ENCODE measurements at places on chromosomes 1 and 21.

- no peak for DNase-seq
Measured at GRCh38 chr1:33814166-33814565, 49.7 kb upstream of the HMGB4 start.

GRCh38 chr1:178337091-178337706, 159.6 kb downstream of the CLEC20A start:
- no peak for DNase-seq

- no peak for DNase-seq
Measured at GRCh38 chr1:164589961-164590507, 31.1 kb downstream of the PBX1 start.

- DNase-seq, result no peak
Measured at GRCh38 chr1:172398970-172399755, 21.3 kb upstream of the C1orf105 start.

DNA sequence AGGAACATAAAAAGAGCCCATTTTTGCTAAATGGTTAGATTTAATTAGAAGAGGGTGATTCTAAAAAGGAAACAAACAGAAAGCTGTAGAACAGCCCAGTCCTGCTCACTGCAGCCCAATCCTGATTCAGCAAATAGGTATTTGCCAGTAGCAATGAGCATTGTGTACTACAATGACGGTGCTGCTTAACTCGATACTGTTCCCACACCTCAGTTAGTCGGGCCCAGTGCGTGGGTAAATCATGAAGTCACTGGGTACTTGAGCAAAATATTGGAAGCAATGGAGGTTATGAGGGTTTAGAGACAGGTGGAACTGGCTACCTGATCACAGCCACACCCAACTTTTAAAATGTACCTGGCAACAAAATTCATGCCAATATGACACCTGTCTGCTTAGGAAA, 101.5 kb upstream of the ADGRL2 start:
- DNase-seq, result no peak

DNA sequence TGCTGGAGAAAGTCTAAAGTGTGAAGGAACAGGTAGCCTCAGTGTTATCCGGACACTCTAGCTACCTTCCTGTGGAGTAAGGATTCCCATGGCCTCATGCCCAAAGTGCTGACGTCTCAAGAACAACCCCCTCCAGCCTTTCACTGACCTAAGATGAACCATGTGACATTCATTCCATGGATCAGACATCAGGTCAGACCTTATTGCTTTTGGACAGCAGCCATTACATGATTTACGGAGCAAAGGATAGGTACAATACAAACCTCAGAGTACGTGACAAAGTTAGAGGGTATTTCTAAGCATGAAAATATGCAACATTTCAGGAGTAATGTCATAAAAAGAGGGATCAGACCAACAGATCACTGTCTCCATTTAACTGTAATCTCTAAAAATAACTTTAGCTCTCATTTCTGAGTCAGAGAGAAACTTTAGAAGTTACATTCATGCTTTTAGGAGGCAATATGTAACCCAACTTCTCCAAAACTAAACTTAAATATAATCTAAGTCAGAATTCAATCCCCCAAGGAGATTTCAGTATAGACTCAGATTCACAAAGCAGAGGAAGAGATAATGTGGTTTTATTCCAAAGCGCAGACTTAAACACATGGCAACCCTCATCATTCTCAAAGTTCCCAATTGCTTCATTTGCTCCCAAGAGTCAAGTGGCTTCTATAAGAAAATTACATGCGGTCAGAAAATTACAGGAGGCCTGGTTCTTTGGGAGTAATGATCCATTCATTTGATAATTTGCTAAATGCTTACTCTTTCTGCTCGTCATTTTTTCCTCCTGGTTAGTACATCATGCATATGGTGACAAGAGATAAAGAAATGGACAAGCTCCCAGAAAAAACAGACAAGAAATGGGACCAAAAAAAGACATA, 280.4 kb downstream of the SETD4 start:
- no peak for DNase-seq

GRCh38 chr1:233505130-233505529, 108.8 kb upstream of the KCNK1 start:
- no peak for DNase-seq

- DNase-seq, result no peak
Measured at GRCh38 chr21:15496911-15497310, 232.9 kb upstream of the USP25 start.

- DNase-seq, result no peak
Measured at GRCh38 chr1:205396967-205397616, 24.8 kb downstream of the LEMD1 start.

DNA sequence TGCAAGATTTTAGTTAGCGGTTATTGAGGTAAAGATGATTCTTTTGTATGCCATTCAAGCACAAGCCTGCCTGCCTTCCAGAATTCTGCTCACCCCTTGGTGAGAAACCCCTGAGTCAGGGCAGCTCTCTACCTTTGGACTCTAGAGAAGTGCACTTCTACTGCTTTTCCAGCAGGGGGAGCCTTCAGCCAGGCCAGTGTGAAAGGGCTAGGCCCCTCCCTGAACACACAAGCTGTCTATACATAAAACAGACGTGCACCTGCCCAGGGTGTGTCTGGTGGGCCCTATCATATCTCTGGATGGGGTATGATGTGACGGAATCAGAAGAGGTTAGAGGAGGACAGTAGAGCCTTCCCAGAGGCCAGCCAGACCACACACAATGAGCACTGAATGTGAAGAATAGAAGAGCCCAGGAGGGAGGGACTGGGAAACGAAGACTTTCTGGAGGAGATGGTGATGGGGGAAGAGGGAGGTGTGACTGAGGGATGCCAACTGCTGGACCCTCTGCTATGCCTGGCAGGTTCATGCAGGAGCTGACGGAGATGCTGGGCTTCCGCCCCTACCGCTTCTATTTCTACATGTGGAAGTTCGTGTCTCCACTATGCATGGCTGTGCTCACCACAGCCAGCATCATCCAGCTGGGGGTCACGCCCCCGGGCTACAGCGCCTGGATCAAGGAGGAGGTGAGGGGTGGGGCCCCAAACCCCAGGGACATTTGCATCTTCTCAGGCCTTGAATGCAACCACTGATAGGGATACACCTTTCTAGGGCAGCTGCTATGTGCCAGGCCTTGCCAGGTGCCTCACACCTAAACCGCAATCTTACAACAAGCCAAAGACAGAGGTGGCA, 13.0 kb upstream of the KCNC4 start:
- DNase-seq, result no peak

GRCh38 chr1:14740016-14740415, 141.5 kb downstream of the KAZN start:
- no peak for DNase-seq

GRCh38 chr1:110262846-110263631, 52.9 kb downstream of the KCNC4 start:
- no peak for DNase-seq

DNA sequence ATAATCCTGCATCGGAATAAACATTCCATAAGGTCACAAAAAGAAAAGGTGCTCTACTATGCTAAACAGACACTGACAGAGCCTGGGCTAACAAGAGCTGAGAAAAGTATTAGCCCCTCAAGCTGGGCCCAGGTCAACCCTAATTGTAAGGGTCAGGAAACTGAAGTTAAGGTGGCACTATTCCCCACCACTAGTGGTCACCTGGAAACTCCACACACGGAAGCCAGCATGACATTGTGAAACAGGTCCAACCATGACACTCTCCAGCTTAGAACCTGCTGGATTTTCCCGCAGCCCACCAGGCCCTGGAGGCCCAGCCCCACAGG, 1.2 kb downstream of the PTTG1IP start:
- no peak for DNase-seq

GRCh38 chr21:41370840-41371684, 9.2 kb downstream of the MX2 start:
- no peak for DNase-seq

GRCh38 chr1:33327587-33328325, 6.9 kb upstream of the A3GALT2 start:
- no peak for DNase-seq

DNA sequence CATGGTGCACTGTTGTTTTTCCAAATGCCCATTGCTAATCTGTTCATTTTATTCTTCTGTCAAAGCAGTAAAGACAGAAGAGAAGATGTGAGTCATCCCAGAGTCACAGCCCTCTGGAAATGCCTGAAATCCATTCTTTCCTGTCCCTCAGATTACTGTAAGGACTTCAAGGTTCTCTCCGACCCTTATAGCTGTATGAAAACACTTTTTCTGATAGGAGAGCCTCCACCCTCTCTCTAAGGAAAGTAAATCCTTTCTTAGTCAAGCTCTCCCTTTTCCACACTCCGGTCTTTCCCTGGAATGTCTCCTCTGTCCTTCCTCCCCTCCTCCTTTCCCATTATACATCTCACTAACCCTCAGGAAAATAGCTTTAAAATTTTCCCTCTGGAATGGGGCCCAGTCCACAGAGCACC, 3.5 kb upstream of the PRDX6 start:
- no peak for DNase-seq

Measured in stimulated activated CD8-positive, alpha-beta memory T cell treated with anti-CD3 and anti-CD28 coated beads, Interleukin-7, amount 100 ng/mL, for 24 hours (primary cell).